Activated CD4-positive, CD25-positive, alpha-beta regulatory T cell treated with anti-CD3 and anti-CD28 coated beads, Interleukin-2, amount 50 U/mL, for 72 hours (primary cell): ENCODE measurements at places on chromosomes 13 and 19.
A peak's percentile ranks its signal among the peaks of the same experiment; 100 is the strongest.

GRCh38 chr19:13847407-13848339, 29.3 kb upstream of the NANOS3 start:
- peak; percentile 74 for DNase-seq

DNA sequence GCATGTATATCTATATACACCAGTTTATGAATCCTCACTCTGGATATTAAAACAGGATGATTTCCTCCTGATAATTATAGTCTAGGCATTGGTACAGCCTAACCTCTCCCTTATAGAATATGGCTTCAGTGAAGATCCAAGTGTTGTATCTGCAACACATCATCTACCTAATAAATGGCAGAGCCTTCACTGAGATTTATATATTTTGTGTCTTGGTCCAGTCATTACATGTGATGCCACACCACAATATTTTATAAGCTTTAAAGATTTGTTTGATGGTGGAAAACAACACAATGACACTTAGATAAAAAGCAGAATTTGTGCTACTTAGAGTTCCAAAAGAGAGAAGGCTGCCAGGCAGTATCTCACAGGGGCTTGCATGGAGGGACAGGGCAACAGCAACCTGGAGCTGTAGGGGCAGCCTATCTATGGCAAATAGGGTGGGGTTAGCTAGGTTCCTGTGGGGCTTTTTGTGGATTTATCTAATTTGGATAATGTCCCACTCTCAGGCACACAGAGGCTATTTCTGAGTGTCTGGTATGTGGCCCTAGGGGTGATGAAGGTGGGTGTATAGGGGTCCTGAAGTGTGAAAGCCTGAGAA, 1736.7 kb upstream of the PRR20A start:
- DNase-seq: no peak

DNA sequence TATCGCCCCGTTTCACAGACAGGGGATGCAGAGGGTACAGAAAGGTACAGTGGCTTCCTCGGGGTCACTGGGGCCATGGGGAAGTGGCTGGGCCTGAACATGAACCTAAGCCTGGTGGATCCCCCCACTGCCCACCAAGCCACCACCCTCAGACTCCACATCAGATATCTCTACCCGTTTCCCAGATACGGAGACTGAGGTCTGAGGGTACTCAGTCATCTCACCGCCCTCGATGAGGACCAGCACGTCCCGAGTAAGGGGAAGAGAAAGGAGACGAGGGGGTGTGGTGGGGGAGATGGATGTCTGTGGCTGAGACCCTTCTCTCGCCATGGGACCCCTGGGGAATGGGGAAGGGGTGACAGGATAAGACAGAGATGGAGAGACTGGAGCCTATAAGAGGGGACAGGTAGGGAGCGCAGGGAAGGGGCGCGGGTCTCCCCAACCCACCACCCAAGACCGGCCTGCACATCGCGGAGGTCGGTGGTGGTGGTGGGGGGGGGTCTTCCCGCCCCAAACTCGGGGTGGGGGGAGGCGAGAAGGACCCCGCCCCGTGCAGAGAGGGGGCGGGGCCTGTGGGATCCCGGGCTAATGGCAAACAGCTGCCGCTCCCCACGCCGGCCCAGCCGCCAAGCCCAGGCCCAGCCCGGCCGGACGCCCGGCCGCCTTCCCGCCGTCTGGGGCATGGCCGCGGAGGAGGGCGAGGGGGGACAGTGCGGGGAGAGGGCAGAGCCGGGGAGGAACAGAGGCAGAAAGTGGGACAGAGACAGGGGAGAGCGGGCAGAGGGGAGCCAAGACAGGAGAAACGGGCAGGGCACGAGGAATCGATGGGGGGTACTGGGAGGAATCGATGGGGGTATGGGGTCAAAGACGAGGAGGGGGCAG, 698 bp downstream of the KANK2 start:
- no peak for DNase-seq

- DNase-seq: no peak
Measured at GRCh38 chr13:80131204-80131603, 209.7 kb downstream of the SPRY2 start.

DNA sequence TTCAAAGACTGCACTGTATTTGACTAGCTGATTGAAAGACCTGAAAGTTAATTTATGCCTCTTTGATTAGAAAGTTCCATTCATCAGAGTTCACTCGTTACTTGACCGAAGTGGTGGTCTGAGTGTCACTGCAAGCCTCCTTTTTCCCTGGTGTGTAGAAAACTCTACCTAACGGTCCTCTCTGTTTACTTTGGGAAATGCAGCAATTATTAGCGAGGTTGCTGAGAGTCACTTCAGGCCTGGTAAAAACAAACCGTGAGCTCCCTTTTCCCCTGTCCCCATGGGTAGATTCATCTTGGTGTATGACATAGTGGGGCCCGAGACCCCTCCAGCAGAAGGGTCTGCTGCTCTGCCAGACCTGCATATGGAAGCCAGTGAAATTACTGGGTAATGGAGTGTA, 126.8 kb upstream of the RNF113B start:
- DNase-seq: no peak
